NCI-H187 (cell line): ENCODE measurements at places on chromosomes 3 and 15.

DNA sequence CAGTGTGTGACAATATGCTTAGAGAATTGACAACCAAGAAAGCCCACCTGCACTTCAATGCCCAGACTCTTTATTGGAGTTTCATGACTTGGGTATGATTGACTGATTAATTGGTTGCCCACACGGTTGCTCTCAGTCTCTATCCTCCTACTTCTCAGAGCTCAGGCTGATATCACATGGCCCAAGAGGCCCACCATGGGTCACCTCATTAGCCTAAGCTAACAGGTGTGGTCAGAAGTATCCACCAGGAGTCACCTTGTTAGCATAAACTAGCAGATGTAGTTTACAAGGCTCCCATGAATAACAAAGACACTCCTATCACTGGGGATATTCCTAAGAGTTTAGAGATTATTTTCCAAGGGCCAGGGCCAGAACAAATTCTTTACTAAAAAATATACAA, 120.2 kb upstream of the MBNL1 start:
- no peak for DNase-seq

DNA sequence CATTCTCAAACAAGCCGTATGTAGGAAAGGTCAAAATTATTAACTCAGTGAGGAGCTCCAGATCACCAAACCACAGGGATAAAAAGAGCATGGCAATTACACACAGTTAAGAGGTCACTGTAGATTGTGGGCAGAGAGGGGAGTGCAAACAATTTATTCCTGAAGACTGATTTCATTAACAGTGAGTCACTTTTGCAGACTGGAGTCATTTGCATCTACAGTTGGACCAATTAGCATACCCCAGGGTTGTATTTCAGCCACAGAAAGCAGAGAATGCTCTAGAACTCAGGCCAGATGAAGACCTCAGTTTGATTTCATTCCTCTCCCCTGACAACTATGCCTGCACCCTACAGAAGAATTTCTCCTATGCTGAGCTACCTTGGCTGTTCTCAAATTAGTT, 40.1 kb downstream of the SETMAR start:
- DNase-seq = no peak

- no peak for DNase-seq
Observed at GRCh38 chr3:179717219-179717618, 64.4 kb downstream of the USP13 start.

GRCh38 chr3:63960048-63960711, 48.0 kb upstream of the SCAANT1 start:
- no peak for DNase-seq

DNA sequence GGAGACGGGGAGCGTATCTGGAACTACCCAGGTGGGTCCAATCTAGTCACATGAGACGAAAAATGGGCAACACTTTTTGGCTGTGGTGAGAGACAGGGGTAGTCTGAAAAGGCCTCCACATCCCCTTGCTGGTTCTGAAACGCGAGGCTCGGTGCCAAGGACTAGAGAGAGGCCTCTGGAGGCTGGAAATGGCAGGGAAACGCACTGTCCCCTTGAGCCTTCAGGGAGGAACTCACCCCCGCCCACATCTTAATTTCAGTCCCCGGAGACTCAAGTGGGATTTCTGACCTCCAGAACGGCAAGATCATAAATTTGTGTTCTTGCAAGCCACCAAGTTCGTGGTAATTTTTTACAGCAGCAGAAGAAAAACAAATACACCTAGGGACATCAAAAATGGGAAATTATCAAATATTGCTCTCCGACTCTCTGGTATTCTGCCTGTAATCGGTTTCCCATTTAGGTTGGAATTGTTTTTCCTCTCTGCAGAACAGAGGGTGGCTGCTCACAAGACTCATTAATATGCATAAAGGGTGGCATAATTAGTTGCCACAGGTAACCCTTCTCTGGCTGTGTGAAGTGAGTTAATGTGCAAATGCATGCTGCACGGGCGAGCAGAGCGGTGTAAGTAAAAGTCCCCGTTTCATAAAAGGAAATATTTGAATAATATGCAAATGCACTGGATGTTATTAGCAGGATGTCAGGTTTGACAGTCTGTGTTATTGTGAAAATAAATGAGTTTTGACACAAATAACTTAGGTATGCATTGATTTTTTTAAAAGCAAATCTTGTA, 185.7 kb downstream of the ARRDC4 start:
- DNase-seq = no peak

DNA sequence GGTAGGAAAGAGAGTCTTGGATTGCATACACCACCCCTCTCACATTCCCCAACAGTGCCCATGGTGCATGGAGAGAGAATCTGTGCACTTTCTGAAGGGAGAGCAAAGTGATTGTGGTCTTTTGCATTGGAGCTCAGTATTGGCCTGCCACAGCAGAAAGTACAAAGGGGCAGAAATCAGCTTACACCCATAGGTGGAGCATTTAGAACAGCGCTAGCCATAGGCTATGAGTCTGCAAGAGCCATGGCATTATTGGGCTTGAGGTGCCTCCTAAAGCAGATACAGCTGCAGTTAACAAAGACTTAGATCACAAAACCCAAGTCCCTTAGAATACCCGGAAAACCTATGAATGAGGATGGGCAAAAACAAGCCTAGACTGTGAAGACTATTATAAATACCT, 21.8 kb downstream of the SI start:
- DNase-seq = no peak

DNA sequence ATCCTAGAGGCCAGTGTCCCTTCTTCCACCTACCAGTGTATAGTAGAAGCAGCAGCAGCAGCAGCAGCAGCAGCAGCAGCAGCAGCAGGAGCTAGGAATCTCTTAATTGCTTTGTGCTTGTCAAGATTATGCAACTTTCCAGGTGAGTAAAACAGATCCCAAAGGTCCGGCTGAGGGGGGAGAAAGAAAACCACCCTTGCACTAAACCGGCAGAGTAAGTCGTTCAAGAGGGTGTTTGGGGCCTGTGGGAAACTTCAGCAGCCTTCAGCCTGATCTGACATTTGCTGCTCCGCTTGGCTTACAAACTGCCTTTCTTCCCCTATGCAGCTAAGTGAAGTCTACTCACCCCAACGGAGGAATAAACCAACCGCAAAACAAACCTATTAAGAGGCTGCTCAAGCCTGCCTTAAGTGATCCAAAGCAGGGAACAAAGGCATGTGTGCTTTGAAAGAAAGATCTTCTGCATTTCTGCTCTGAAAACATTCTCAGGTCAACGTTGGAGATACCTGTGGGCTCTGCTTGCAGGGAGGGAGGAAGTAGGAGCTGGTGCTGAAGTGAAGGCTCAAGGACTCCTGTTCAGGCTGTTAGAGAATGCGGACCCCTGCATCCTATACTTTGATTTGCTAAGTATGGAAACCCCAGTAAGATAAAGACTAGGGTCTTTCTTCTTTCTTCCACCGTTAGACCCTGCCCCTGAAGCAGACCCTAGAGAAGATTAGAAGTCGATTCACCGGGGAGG, 35.7 kb upstream of the DLG1 start:
- DNase-seq = peak; percentile 64

DNA sequence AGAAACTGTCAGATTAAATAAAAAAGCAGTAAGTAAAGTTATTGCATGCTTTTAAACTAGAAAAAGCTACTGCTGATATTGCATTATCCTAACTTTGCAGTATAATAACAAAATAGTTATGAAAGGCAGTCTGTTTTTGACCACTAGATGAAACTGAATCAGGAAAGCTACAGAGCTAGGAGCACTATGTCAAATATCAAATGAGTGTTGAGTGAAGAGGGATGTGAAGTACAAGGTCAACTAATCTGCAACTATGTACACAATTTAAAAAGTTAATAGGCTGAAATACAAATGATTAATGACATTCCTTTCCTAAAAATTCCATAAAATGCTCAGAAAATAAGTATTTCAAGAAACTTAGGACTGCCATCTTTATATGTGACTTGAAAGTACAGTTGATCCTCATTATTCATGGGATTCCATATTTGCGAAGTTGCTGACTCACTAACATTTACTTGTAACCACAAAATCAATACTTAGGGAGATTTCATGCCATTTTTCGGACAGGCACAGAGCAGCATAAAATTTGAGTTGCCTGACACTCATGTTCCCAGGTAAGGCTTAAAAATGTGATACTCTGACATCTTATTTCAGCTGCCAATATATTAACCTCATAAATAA, 34.5 kb downstream of the SLC4A7 start:
- no peak for DNase-seq

DNA sequence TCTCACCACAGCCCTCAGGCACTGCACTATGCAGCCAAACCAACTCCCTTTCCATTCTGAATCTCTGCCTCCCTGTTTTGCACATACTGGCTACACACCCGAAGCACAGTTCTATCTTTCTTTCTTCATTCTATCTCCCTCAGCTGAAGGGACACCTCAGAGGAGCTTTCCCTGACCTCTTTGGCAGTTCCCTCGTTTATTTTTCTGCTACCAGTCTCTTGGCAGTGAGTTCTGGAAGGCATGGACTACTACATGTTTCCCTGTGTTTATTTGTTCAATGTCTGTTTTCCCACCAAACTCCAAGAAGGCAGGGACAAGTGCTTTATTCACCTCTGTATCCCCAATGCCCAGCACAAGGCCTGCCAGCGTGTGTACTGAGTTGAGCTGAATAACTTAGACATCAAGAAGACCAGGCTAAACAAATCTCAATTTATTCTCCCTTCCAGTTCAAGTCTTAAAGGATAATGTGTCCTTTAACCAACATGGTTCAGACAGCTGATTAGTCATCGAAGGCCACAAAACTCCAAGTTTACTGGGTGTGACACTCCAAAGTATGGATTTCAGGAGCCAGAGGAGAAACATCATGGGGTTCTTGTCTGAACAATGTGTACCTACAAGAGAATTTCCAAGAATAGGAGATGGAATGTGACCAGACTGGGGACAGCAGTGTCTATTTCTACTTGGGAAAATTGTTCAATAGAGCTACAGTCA, 260.1 kb upstream of the CTNNB1 start:
- DNase-seq = no peak

DNA sequence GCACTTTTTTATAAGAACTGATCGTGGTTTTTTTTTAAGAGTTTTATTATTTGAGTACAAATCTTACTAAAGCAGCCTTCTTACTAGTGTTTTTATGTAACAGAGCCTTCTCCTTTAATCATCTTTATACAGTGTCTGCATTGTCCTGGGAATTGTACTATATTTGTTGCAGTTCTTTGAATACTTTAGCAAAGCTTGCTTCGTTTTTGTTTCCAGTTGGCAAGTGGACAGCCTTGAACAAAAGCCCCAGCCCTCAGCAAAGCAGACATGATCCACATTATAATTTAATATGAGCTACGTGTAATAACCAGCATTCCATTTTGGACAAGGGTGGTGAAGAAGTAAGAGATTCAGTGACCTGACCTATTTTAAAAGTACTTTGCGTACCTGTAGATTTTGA, 112.2 kb upstream of the FLNB start:
- DNase-seq = no peak

DNA sequence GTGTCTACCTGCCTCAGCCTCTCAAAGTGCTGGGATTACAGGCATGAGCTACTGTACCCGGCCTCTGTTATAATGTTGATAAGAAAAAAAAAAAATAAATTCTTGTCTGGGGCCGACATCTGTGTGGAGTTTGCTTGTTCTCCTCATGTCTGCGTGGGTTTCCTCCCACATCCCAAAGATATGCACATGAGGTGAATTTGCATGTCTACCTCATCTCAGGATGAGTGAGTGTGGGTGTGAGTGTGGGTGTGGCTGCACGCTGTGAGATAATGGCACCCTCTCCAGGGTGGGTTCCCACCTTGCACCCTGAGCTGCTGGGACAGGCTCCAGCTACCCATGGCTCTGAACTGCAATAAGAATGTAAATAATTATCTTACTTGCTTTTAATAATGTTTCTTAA, 25.9 kb upstream of the UACA start:
- no peak for DNase-seq

DNA sequence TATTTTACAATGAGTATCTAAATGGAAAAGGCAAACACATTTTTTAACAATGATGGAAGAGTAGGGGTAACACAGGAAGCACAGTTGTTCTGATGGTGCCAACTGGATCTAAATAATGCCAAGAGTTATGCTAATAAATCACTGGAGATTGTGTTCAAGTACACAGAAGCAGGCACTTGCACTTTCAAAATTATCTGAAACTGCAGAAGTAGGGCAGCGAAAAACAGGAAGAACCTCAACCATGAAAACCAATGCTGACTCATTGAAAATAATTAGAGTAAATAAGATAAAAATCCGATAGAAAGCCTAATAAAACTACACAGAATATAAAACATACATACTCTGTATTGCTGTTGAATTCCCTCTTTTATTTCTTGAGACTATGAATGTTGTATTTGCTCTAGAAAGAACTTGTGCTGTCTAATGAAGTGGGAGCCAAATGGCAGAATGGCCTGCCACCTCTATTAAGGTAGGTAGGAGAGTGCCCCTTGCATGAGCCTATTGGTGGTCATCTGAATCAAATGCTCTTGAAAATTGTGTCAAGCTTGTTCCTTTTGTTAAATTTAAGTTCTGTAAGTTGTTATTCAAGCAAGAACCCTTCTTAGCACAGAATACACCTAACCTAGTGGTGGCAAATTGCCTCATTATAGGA, 93.7 kb downstream of the ABI3BP start:
- DNase-seq = no peak

DNA sequence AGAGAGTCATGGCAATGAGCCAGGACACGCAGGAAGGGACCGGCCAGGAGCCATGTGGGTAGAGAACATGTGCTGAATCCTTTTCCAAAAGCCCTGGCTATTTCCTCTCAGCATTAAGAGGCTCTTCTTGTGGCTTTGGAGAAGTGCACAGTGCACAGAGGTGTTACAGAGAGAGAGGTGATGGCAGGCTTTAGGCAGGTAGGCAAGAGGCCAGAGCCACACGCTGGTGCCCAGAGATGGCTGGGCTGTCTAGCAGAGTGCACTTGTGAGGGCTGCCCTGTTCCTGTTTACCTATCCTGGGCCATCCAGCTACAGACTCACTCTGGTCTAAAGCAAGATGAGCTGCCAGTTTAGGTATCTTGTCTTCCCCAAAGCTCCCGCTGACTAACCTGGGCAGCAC, 402.6 kb downstream of the OCA2 start:
- DNase-seq = no peak
